ENCODE measurements at places on chromosomes 12 and 14.

GRCh38 chr12:75650595-75651341 lies 139.4 kb upstream of the KRR1 start:
- no peak for DNase-seq

GRCh38 chr12:6378709-6379472 lies 3.5 kb upstream of the SCNN1A start:
- DNase-seq, result no peak

- no peak for DNase-seq
Measured at GRCh38 chr14:90587252-90587910, 190.6 kb downstream of the CALM1 start.

- DNase-seq, result no peak
Measured at GRCh38 chr14:29175706-29176105, 409.1 kb downstream of the FOXG1 start.

DNA sequence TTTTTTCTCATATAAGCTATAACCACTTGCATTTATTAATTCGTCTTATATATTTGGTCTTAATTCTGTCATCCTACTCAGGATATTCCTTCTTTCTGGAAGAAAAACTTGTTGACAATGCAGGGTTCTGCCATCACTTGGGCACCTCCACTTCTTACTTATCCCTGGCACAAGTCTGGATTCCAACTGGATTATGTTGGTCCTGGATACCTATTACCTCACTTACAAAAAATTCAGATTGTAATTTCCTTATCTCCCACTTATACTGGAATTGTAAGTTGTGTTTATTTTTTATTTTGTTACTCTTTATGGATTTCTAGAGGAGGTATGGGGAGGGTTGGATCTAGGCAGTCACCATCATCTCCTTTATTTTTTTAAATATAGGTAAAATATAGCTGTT lies 36.7 kb downstream of the LRRIQ1 start:
- DNase-seq, result no peak

GRCh38 chr14:102616799-102617198 lies 24.4 kb downstream of the RCOR1 start:
- DNase-seq, result no peak

GRCh38 chr12:32196250-32197198 lies 89.9 kb downstream of the BICD1 start:
- DNase-seq, result no peak

DNA sequence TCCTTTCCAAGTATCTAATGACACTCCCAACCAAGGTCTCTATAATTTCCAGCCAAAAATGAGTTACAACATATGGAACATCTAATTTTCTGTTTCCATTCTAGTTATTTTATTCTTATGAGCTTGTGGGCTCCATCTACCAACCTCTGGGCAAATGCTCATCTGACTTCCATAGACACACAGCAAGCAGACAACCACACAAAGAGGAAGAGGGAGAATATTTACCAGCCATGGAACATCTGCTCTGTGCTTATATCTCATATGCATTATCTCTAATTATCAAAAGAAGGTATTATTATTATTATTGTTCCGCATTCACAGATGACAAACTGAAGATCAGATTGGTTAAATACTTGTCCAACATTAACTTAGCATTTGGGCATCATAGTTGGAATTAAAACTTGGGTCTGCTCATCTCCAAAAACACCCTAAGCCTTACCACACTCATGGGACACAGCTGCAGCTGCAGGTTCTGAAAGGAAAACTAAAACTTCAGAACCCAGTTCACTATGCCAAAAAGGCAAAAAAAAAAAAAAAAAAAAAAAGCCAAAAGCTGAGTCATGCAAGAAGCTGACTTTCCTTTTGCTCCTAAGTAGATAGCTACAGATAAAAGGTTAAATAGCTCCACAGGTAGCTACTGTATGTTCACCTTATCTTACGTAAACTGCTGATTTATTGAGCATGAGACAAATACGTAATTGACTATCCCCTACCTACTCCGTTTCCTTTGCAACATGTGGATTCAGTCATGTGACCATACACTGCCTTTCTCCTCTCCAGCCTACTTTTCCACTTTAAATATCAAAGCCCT lies 23.6 kb upstream of the TCL1B start:
- no peak for DNase-seq

- DNase-seq, result no peak
Measured at GRCh38 chr14:86654558-86655184, 1124.7 kb downstream of the FLRT2 start.

GRCh38 chr14:97713023-97713422 lies 915.8 kb downstream of the VRK1 start:
- DNase-seq, result no peak

DNA sequence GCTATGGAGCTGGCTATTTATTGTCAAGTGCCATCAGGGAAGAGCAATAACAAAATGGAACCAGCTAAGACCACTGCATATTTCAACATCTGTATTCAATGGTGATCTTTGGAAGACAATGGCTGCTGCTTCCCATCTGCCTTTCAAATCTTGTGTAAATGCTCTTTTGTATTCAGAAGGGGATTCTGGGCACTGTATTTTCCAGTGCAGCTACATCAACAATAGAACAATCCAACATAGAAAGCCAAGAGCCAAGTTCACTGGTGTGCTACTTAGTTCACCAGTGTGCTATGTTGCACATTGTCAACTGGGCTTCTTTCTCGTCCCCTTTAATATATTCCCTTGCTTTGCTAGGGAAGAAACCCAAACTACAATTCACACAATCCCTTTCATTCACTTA lies 128.8 kb upstream of the OR4E1 start:
- DNase-seq, result no peak

- DNase-seq, result no peak
Measured at GRCh38 chr12:74043343-74043742, 494.3 kb upstream of the ATXN7L3B start.

GRCh38 chr12:65935906-65936901 lies 111.9 kb downstream of the HMGA2 start:
- no peak for DNase-seq

All from left hindlimb (tissue), 1 donor.